ENCODE measurements at places on chromosomes 13 and 19. TPM values are rescaled to one million over a fixed set of nuclear protein-coding genes. Genes with fewer than 3 reads are reported as not detected.

DNA sequence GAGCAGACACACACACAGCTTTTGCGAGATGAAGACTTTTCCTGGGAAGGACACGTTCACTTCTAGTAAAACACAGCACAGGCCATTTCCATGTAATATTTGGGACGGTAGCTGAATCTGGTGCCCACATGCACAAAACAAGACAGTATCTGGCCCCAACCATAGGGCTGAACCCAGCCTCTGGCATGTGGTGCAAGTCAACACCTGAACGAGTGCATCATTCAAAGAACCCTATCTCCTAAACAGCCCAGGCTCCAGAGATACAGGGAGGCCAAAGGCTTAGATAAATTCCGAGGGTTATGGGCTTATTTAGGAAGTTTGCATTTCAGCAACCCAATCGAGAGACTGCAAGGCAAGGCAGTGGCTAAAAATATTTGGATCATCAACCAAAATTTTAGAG lies 2.7 kb upstream of the TFDP1 start:
- H3K4me3 ChIP-seq, result no peak overlapping the region
- H3K27me3 ChIP-seq, result no peaks in the 10 kb centered on the region
- DNase-seq, result no peak
- peaks cover 5% of the 10 kb centered on the region for H3K36me3 ChIP-seq
- H3K4me1 ChIP-seq, result no peaks in the 10 kb centered on the region

DNA sequence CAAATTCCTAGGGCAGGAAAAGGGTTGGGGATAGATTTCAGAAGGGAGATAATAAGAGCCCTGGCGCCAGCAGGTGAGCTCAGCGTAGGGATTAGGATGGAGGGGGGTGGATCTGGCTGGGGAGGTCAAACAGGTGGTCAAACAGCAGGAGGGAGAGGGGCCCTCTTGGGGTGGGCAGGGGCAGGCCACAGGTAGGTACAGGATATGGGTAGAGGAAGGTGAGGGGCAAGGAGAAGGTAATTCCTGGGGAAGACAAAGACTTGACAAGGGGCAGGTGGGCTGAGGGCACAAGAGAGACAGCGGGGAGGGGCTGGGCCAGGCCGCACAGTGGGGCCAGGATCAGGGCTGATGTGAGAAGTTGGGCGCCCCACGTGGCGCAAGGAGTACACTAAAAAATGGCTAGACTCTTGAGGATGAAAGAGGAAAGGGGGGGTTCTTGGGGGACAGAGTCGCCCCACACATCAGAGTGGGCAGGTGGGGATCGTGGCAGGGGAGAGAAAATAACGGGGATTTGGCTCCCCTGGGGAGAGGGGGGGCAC lies 713 bp downstream of the KRI1 start:
- H3K27me3 ChIP-seq, result no peaks in the 10 kb centered on the region
- peak; percentile 58 for DNase-seq
- H3K27ac ChIP-seq, result no peak overlapping the region
- peaks cover 14% of the 10 kb centered on the region for H3K4me1 ChIP-seq
- no peaks in the 10 kb centered on the region for H3K36me3 ChIP-seq

- H3K27ac ChIP-seq, result no peak overlapping the region
- DNase-seq, result no peak
- H3K36me3 ChIP-seq, result no peaks in the 10 kb centered on the region
- H3K4me1 ChIP-seq, result no peaks in the 10 kb centered on the region
- H3K4me3 ChIP-seq, result no peak overlapping the region
These were observed 1389.0 kb downstream of the PCDH9 start for GRCh38 chr13:65841156-65841555.

GRCh38 chr19:48963371-48964204 lies 1.5 kb upstream of the FTL start:
- no peaks in the 10 kb centered on the region for H3K27me3 ChIP-seq
- H3K27ac ChIP-seq, result peak overlapping the region; percentile 95
- H3K36me3 ChIP-seq, result peaks cover 4% of the 10 kb centered on the region

DNA sequence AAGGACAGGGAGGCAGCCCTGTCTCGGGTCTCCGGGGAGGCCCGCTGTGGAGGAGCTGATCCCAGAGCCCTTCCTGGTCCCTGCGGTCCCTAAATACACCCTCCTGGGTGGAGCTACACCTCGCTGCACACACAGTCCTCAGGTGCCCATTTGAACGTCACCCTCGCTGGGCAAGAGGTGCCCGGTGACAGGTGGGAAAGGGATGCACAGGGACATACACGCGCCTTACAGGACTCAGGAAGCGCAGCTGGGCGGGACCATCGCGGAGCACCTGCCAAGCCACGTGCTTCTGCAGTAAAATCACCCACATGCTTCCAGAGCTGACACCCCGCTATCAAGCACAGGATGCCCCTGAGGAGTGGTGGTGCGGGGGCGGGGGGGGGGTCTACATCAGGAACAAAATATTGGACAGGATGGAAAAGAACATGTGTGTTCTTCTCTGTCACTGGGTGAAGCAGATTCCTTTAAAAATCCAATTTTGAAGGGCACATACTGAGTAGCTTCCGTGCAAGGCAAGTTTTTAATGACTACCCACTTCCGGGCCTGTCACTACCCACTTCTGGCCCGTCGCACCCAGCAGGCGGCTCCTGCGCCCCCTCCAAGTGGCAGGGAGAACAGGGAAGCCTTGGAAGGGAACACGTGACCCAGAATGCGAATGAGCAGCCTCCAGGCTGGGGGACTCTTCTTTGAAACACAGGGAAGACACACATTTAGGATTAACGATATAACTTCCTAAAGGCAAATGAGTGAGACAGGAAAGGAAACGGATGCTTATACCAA lies 78.9 kb downstream of the COL4A1 start:
- DNase-seq, result no peak
- H3K36me3 ChIP-seq, result peaks cover 2% of the 10 kb centered on the region
- no peak overlapping the region for H3K27ac ChIP-seq
- no peak overlapping the region for H3K4me3 ChIP-seq

The GPR12 gene
- polyA plus RNA-seq, result not detected

The UGGT2 gene
- 10.0 TPM for polyA plus RNA-seq
